Activated CD4-positive, alpha-beta memory T cell treated with anti-CD3 and anti-CD28 coated beads for 36 hours (primary cell): ENCODE measurements at places on chromosomes 4 and X. TPM values are rescaled to one million over a fixed set of nuclear protein-coding genes. Genes with fewer than 3 reads are reported as not detected.

- no peak for DNase-seq
Measured at GRCh38 chr4:44354172-44354571, 94.4 kb downstream of the KCTD8 start.

DNA sequence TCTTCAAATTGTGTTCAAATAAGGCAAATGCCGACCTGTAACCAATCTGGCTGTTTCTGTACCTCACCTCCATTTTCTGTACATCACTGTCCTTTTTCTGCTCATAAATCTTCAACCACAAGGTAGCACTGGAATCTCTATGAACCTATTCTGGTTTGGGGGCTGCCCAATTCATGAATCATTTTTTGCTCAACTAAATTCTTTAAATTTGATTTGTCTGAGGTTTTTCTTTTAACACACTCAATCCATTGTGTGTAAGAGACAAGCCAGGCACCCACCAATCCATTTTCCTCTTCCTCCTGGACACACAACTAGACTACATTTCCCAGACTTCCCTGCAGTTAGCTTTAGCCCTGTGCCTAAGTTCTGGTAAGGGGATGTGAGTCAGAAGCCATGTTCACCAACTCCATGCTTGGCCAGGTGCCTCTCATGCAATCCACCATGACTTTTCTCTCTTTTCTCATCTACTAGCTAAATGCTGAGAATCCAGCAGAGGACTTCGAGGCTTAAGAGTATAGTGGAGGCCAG lies 193.2 kb upstream of the KLF3 start:
- no peak for DNase-seq

GRCh38 chrX:43676971-43677572 lies 21.0 kb downstream of the MAOA start:
- no peak for DNase-seq

GRCh38 chrX:17587366-17587765 lies 149.9 kb upstream of the SCML1 start:
- no peak for DNase-seq

GRCh38 chr4:164438321-164438720 lies 315.6 kb upstream of the SMIM31 start:
- no peak for DNase-seq

GRCh38 chrX:40853004-40853815 lies 117.9 kb upstream of the MED14 start:
- DNase-seq = no peak

ATOH1 gene
- total RNA-seq = not detected

FNIP2 gene
- 17.7 TPM for total RNA-seq

MFAP3L gene
- 0.70 TPM for total RNA-seq

VCX3A gene
- total RNA-seq = not detected
